ENCODE measurements at places on chromosomes 2 and 18.

- DNase-seq = no peak
Observed at GRCh38 chr2:168780669-168781071, 21.8 kb upstream of the NOSTRIN start.

GRCh38 chr2:134190807-134191203, 63.1 kb upstream of the MGAT5 start:
- peak; percentile 43 for DNase-seq

GRCh38 chr2:66469214-66469902, 34.4 kb downstream of the MEIS1 start:
- no peak for DNase-seq

GRCh38 chr18:44453505-44453904, 227.2 kb upstream of the SETBP1 start:
- no peak for DNase-seq

GRCh38 chr18:26083099-26083498, 7.3 kb downstream of the SS18 start:
- DNase-seq = no peak

DNA sequence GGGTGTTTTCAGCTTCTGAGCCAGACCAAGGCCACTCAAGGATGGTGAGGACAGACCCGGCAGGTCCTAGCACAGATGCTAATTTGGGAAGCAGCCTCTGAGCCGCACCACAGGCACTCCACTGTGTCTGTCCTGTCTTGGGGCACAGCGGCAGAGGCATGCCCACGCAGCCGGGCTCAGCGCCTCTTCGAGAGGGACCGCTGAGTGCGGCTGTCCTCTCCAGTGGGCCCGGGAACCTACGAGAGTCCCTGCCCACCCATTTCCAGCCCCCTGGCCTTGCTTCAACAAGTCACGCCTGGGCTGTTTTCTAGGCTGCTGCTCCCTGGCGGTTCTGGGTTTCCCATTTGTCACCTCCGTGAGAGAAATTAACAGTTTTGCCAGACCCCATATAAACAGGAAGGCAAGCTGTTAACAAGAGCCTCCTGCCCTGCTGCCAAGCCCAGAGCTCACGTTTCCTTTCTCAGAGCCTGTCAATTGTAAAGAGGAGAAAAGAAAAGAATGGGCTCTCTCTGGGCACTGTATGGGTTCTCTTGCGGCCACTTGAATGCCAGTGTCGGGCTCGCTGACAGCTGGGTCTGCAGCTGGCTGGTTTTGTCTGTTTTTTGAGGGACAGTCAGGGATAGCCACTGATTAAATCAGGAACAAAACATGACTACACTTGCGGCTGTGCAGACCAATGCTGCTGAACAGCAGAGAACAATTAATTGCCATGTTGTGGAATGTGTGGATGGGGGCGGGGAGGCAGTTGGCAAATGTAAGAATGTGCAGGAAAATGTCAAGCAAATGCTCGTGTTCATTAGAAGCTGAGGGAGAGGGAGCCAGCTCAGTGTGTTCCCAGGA, 30.6 kb downstream of the TMEM17 start:
- DNase-seq = peak; percentile 72

GRCh38 chr2:58959996-58960395, 718.9 kb upstream of the FANCL start:
- no peak for DNase-seq

- no peak for DNase-seq
Observed at GRCh38 chr2:207444756-207445155, 85.0 kb upstream of the CREB1 start.

GRCh38 chr18:6878556-6879297, 149.2 kb downstream of the ARHGAP28 start:
- DNase-seq = no peak

DNA sequence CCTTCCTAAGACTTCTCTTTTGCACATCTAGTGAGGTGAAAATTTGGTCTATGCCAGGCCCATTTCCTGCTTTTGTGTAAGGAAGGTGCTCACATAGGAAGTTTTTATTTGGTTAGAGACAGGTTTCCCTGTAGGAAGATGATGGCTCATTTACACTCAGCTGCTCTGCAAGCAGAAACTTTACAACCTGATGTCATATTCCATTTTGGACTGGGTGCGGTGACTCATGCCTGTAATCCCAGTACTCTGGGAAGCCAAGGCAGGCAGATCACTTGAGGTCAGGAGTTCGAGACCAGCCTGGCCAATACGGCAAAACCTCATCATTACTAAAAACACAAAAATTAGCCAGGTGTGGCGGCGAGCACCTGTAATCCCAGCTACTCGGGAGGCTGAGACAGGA, 35.8 kb downstream of the CASP10 start:
- DNase-seq = no peak

DNA sequence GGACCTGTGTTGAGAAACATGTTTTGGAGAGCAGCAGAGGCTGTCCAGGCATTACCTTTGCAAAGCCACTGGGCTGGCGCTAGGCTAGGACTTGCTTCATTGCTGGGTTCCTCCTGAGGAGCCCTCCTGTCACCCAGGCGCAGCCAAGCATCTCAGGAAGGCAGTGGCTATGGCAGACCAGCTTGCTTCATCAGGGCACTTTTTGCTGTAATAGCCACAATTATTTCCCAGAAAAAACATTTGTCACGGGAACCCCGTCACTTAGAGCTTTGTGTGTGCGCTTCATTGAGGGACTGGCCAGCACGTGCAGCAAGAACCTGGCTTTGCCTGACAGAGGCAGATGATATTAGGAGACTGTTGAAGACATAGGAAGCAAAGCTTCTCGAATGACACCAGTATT, 36.4 kb downstream of the SLC20A1 start:
- no peak for DNase-seq

DNA sequence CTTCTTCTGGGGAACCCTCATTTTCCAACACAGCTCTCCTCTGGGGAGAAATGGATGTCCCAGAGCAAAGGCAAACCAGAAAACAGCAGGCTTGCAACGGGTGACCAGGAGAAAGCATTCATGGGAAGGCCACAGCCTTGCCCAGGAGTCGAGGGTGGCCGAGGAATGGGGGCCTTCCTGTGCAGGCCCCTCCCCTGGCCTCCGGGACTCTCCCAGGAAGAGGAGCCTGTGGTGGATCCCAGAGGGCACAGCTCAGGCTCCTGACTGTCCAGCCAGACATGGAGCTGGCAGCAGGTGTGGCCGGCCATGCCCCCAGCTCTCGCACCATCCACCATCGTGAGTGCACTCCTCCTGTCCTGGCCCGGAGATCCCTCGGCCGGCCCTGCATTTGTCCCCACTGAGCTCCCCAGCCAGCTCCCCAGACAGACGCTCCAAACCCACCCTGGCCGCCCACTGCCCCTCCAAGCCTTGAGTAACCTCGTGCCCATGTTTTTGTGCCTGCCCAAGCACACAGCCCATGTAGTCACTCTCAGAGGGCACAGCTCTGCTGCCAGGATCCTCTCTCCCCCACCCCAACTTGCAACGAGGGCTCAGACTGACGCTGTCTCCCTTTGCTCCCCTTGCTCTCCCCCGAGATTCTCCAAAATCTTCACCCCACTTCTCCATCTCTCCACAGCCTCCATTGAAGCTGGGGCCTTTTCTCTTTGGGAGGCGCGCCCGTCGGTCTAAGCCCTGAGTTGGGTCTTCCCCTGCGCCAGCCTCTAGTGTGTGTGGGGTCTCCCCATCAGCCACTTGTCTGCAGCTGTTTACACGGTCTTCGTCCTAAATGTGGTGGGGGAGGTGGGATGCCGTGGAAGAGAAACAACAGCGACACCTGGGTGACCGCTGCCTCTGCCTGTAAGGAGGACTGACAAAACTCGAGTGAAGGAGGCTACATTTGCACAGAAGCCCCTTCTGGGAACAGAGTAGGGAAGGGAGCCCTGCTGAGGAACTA, 9.8 kb downstream of the PRLH start:
- DNase-seq = no peak

DNA sequence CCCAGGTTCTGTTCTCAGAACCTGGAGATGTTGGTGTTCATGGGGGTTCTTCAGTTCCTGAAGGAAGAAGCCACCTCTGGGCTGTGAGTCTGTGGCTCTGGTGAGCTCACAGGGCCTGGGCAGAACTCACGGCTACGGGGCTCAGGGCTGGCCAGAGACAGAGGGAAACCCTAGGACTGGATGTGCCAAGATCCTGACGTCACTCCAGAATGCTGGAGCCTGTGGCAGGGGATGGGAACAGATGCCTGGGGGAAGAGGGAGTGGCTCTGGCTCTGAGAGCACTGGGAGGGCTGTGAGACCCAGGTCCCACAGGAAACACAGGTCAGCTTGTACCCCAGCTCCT, at the start of gene OTOF:
Gene OTOF (minus strand): TSS at position 214 of the 343 bp plus-strand sequence.
- no peak for DNase-seq

DNA sequence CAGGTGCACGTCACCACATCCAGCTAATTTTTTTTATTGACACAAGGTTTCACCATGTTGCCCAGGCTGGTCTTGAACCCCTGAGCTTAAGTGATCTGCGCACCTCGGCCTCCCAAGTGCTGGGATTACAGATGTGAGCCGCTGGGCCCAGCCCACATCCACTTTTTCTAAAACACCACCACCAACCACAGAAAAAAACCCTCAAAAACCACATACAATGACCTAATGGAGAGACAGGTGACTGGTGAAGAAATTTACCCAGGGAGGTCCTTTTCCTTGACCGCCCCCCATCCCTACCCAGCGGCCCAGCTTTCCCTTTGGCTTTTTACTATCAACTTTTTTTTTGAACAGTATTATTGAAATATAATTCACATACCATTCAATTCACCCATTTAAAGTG, 47.9 kb downstream of the CACNB4 start:
- DNase-seq = no peak

DNA sequence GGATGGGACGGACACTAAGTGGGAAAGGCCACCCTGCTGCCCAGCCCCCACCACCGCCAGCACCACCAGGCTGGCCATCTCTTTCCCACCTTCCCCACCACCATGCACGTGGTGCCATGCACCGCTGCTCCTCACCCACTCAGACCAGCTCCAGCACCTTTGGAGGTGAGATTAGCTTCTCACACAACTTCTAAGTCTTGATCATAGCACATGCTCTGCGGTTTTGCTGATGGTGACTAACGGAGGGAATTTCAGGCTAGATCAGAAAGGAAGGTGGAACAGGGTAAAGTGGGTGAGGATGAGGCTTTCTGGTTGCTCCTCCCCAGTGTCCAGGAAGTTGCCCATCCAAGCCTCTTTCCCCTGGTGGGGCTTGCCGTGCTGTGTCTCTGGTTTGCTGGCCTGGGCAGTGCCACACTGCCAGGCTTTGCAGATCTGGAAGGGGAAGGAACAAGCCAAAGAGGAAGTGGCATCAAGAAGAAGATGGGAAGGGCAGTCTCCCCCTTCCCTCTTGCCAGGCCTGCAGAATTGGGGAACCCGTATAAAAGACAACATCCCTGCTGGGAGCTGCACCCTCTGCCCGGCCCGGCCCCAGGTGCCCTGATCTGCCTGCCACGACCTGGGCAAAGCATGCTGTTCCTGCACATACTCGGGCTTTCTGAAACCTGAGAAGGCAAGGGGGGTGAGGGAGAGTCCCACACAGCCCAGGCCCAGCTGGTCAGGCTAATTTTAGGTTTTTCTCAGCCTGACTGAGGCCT, 44.3 kb upstream of the CAB39 start:
- peak; percentile 4 for DNase-seq

- DNase-seq = no peak
Observed at GRCh38 chr2:20745924-20746555, 76.9 kb downstream of the LDAH start.

GRCh38 chr2:171173087-171173486, 12.4 kb upstream of the TLK1 start:
- DNase-seq = no peak

- DNase-seq = no peak
Observed at GRCh38 chr18:25896178-25896780, 194.1 kb downstream of the SS18 start.

GRCh38 chr2:111688482-111688881, 195.5 kb downstream of the ANAPC1 start:
- DNase-seq = no peak

- DNase-seq = no peak
Observed at GRCh38 chr18:37578886-37579513, 13.4 kb upstream of the CELF4 start.

DNA sequence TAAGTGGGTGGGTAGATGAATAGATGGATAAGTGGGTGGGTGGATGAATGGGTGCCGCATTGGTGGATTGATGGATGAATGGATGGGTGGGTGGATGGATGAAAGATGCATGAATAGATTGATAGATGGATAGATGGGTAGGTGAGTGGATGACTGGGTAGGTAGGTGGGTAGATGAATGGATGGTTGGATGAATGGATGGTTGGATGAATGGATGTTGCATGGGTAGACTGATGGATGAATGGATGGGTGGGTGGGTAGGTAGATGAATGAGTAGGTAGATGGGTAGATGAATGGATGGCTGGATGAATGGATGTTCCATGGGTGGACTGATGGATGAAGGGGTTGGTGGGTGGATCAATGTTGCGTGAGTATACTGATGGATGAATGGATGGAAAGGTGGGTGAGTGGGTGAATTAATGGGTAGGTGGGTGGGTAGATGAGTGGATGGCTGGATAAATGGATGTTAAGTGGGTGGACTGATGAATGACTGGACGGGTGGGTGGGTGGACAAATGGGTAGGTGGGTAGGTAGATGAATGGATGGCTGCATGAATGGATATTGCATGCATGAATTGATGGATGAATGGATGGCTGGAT, 30.5 kb downstream of the ANKMY1 start:
- no peak for DNase-seq

DNA sequence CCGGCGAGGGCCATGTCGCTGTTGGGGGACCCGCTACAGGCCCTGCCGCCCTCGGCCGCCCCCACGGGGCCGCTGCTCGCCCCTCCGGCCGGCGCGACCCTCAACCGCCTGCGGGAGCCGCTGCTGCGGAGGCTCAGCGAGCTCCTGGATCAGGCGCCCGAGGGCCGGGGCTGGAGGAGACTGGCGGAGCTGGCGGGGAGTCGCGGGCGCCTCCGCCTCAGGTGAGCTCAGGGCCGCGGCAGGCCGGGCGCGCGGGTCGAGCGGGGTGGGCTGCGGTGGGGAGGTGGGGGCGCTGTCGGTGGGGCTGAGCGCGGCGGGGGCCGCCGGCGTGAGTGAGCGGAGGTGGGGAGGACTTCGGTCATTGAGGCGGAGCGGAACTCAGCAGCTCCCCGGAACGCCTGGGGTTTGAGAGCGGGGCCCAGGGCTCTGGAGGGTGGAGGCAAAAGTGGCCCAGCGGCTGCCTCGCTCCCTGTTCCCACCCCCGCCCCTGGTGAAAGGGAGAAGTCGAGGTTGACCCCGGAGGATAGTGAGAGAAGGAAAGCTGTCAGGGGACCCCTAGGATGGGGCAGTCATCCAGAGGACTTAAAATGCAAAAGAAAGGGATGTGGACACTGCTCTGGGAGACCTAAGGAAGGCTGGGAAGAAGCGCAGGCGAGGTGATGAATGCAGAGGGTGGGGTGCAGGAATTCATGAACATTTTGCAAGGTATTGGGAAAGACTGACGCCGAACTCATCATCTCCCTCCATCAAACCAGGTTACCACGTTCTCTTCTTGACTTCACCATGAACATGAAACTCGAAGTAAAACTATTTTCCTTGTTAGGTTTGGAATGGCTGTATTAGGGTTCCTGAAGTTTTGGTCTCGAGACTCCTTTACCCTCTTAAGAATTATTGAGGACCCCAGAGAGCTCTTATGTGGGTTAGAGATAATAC, 633 bp downstream of the MALT1 start:
- DNase-seq = no peak

All from midbrain (tissue), 1 donor.